ENCODE measurements at places on chromosomes 1 and 21. TPM values are rescaled to one million over a fixed set of nuclear protein-coding genes. Genes with fewer than 3 reads are reported as not detected.

DNA sequence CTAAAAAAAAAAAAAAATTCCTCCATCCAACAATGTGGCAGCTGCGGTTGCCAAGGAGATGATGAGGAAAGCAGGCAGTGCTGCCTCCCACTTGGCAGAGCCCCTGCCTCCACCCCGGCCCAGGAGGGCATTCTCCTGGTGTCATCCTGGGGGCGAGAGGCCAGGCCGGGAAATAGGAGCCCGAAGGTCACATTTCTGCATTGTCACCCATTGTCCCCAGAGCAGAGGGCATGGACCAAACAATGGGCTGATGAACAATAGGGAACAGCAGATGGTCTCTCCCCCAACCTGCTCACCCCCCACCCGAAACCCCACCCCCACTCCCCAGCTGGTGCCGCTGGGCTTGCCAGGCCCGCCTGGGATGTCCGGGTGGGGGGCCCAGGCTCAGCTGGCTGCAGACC is 37.3 kb downstream of the CAMK2N1 start:
- H3K27me3 ChIP-seq: no peaks in the 10 kb centered on the region
- H3K4me1 ChIP-seq: no peaks in the 10 kb centered on the region
- no peak overlapping the region for H3K27ac ChIP-seq
- H3K36me3 ChIP-seq: no peaks in the 10 kb centered on the region

- H3K36me3 ChIP-seq: no peaks in the 10 kb centered on the region
- no peaks in the 10 kb centered on the region for H3K27me3 ChIP-seq
- no peaks in the 10 kb centered on the region for H3K4me1 ChIP-seq
- H3K4me3 ChIP-seq: no peak overlapping the region
- no peak overlapping the region for H3K27ac ChIP-seq
- DNase-seq: no peak
These were observed 35.9 kb downstream of the VPS26C start for GRCh38 chr21:37231249-37231645.

- DNase-seq: no peak
- no peak overlapping the region for H3K4me3 ChIP-seq
These were observed 941 bp upstream of the ROR1 start for GRCh38 chr1:63772876-63773275.

DNA sequence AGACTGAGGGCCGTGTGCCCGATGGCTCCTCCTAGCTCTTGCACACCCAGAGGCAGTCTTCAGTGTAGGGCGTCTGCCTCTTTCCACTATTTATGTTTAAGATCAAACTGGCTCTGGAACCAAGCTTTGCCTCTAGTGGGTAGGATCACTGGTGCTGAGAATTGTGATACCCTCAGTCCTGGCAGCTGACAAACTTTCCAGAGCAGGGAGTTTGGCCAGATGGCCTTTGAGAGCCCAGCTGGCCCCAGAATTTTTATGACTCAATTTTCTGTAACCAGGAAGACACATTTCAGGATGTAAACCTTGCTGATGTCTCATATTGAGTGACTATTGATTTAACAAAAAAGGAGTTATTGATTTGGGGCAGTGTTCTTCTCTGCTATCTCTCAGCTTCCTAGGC is 6.7 kb downstream of the COQ8A start:
- no peak overlapping the region for H3K4me3 ChIP-seq
- no peak overlapping the region for H3K27ac ChIP-seq
- H3K36me3 ChIP-seq: no peaks in the 10 kb centered on the region

Gene ELAPOR1
- total RNA-seq: 87.7 TPM

Gene MAP3K6
- 6.3 TPM for total RNA-seq
